ENCODE measurements at places on chromosomes 4 and X.

- no peak for DNase-seq
Observed at GRCh38 chr4:173415885-173416653, 17.2 kb upstream of the SCRG1 start.

GRCh38 chr4:38590046-38590445 lies 74.0 kb upstream of the KLF3 start:
- no peak for DNase-seq

- no peak for DNase-seq
Observed at GRCh38 chr4:14729282-14730000, 272.8 kb upstream of the CPEB2 start.

DNA sequence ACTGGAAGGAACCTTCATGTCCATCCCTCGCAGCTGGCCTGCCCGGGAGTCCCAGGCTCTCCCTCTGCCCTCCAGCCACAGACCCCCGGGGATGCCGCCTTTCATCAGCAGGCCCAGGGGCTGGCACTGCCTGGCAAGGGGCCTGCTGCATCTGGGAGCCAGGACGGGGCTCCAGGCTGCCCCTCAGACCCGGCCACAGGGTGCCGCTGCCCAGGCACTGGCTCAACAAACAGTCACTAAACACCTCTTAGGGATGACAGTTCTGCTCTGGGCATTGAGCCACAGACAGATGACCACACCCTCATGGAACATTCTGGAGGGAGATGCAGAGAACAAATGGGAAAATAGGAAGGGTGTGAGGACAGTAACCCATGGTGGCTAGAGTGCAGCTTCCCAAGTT lies 109.3 kb downstream of the HMX1 start:
- DNase-seq = no peak

GRCh38 chrX:21735768-21736127 lies 22.2 kb downstream of the SMPX start:
- no peak for DNase-seq

- DNase-seq = no peak
Observed at GRCh38 chr4:2069986-2070385, 10.9 kb downstream of the NAT8L start.

DNA sequence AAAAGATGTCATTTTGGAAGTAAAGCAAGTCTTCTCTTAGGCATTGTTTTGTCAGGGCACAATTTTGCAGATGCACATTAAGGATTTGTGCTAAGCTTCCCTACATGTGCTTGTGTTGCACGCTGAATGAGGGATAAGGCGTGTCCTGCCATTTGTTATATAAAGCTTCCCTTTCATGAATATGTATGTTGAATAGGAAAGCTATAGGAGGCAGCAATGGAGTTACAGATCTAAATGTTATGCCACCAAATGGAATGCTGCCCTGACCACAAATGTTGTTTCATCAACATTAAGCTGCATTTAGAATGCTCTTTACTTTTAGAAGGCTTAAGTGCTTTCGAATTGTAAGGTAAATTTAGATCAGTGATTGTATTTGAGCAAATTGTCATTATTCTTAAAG lies 20.9 kb downstream of the SGMS2 start:
- DNase-seq = no peak
